ENCODE measurements at places on chromosomes 12 and 14.
A peak's percentile ranks its signal among the peaks of the same experiment; 100 is the strongest.

- DNase-seq = no peak
These were observed 44.8 kb downstream of the EP400 start for GRCh38 chr12:131994589-131994988.

DNA sequence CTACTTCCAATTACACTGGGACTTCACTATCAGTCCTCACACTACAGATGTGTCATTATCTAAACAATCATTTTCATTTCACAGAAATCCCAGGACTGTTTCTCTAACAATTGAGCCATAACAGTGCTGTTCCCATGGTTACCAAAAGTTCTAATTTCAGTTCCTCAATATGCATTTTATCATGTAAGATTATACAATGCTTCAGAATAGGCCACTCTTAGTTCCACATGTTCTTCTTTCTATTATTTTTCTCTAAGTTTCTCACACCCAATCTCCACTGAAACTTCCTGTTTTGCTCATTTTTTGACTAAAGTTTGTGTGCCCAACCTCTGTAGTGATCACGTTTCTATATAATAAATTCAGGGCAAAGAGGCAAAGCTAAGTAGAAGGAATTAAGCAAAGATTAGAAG lies 185.8 kb downstream of the DUSP6 start:
- DNase-seq = no peak

GRCh38 chr14:29716150-29716549 lies 211.5 kb downstream of the PRKD1 start:
- DNase-seq = peak; percentile 26

GRCh38 chr12:78964521-78964920 lies 99.9 kb downstream of the SYT1 start:
- DNase-seq = no peak

DNA sequence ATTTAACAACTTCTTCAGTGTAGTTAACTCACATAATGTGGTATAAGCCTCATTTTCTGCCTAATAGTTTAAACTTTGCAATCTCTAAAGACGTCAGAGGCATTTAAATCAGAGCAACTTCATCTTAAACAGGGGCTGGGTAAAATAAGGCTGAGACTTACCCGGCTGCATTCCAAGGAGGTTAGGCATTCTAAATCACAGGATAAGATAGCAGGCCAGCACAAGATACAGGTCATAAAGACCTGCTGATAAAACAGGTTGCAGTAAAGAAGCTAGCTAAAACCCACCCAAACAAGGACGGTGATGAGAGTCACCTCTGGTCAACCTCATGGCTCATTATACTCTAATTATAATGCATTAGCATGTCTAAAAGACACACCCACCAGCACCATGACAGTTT lies 115.6 kb upstream of the PKP2 start:
- peak; percentile 63 for DNase-seq

DNA sequence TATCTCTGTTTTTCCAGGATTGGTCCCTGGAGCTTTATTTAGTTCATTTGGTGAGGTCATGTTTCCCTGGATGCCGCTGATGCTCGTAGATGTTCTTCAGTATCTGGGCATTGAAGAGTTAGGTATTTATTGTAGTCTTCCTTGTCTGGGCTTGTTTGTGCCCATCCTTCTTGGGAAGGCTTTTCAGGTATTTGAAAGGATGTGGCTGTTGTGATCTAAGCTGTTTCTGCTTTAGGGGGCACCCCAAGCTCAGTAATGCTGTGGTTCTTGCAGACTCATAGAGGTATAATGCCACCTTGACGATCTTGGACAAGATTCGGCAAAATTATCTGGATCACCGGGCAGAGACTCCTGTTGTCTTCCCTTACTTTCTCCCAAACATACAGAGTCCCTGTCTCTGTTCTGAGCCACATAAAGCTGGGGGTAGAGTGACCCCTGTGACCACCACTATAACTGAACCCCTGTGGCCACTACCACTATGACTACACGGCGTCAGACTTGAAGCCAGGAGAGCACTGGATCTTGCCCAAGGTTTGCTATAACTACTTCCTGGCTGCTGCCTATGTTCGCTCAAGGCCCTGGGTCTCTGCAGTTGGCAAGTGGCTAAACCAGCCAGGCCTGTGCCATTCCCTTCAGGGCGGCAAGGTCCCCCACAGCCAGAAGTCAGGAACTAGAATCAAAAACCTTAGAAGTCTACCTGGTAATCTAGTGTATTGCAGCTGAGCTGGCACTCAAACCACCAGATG lies 40.9 kb downstream of the FGD4 start:
- DNase-seq = no peak

GRCh38 chr12:113858841-113859386 lies 107.2 kb downstream of the RBM19 start:
- no peak for DNase-seq

DNA sequence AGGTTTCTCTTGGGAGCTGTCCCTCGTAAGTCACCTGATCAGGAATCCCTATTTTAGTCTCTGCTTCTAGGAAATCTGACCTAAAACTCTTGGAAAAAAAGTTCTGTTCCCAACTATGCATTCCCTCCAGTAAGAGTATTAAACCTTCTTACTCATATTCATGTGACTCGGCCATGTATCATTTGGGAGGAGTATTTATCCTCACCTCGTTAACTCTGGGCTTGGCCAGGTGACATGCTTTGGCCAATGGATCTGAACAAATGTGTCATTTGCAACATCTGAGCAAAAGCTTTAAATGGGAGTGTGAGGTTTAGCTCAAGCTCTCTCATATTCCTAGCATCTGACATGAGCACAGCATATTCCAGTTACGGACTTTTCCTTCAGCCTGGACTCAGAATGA lies 226.8 kb downstream of the NUAK1 start:
- DNase-seq = no peak

GRCh38 chr12:47549258-47549657 lies 156.6 kb downstream of the RPAP3 start:
- DNase-seq = peak; percentile 26

DNA sequence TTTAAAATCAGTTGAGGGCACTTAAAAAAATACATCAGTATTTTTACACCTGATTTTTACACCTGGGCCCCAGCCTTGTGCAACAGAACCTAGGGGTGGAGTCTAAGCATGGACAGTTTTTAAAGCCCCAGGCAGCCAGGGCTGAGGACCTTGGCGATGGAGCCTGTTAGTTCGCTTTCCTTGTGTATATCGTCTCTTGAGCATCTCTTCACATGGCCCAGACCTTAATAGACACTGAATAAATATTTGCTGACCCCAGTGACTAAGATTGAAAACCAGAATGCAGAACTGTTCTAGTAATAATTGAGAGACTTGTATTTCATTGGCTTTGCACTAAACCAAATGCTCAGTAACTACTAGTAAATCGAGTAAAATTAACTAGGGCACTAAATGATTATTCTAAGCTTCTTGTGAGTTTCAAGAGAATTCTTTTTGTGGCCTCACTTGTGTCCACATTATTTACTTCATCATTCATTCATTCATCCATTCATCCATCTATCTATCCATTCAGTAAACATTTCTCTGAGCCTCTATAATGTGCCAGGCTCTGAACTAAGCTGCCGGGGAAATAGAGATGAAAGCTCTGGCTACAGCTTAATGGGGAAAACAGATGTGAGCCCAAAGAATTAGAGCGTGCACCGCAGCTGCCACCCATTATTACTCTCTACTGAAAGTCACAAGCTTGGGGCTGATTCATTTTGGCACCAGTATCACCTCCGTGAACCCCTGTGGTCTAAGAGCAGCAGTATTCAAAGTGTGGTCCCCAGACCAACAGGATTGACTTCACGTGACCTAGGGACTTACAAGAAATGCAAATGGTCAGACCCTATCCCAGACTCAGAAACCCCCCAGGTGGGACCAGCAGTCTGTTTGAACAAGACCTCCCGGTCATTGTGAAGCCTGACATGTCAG lies 30.7 kb upstream of the BCL7A start:
- no peak for DNase-seq

- no peak for DNase-seq
These were observed 7.3 kb downstream of the POMT2 start for GRCh38 chr14:77313371-77313770.

DNA sequence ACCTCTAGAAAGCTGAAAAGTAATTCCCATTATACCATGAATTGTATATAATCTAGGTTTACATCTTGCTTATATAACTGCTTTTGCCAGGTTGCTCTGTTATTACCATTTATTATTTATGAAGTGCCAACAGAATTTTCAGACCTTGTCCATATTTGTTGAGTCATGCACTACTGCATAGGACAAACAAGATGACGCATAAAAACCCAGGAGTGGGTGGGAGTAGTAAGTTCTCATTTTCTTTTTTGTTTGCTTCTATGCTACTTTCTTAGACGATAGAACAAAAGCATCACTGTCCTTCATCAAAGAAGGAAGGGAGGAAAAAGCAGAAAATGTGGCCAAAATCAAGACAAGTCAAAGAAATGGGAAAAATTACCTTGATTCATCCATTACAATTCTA lies 119.0 kb upstream of the RASSF8 start:
- DNase-seq = no peak

DNA sequence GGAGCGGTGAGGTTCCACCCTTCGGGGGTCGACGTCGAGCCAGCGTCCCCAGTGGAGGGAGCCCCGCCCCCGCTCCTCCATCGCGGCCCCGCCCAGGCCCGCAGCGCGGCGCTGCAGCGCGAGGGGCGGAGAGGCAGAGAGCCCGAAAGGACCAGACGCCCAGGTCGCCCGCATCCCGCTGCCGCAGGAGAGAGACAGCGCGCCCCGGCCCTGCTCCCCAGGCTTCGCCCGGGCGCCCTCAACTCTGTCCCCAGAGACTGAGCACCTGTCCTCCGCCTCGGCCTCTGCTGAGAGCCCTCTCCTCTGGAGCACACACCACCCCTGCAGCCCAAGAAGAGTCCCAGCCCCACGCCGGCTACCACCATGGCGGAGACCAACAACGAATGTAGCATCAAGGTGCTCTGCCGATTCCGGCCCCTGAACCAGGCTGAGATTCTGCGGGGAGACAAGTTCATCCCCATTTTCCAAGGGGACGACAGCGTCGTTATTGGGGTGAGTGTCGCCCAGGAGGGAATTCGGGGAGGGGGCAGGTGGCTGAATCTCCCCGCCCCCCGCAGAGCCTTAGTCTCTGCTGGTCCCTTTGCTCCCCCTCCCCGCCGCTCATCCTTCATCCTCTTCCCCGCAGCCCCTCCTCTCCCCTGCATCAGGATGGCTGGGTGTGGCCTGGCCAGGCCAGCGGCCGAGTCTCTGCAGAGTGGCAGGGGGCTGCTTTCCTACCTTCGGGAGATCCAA lies at the start of gene KIF5A:
KIF5A (plus strand) TSS at position 136 of the 732 bp plus-strand sequence; CDS start at position 364, 228 bp downstream.
- DNase-seq = no peak

GRCh38 chr12:99498756-99499155 lies 148.8 kb upstream of the GARIN6 start:
- peak; percentile 94 for DNase-seq

DNA sequence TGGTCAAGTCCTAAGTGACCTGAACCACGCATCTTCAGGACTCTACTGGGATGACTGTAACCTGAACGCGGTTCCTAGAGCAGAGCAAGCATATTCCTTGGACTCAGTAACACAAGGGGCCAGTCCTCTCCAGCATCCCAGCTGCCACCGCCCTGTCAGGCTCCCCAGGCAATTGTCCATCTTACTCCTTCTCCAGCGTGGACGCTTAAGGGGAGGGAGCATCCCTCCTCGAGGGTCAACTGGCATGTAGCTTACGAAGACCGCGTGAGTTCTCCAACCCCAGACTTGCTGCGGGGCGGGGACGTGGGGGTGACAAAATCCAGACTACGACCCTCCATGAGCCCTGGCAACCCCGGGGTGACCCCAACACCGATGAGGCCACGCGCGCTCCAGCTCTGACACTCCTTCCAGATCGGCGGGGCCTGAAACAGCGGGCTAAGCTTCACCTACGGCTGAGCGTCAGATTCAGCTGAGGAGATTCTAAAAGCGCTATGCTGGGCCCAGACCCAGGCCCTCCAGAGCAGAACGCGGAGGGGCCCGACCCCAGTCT lies 846 bp upstream of the MTHFD1 start:
- peak; percentile 24 for DNase-seq

- no peak for DNase-seq
These were observed 4.4 kb downstream of the PSMA6 start for GRCh38 chr14:35296545-35296944.

DNA sequence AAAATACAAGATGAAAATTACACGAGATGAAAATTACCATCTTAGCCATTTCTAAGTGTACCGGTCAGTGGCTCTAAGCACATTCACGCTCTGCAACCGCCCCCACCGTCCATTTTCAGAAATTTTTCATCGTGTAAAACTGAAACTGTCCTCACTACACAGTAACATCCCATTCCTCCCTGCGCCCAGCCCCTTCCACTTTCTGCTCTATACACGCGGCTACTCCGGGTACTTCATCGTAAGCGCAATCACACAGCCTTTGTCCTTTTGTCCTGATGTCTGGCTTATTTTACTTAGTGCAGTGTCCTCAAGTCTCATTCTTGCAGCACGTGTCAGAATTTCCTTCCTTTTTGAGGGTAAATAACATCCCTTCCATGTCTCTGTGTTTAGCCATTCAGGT lies 3.6 kb upstream of the GPR132 start:
- no peak for DNase-seq

DNA sequence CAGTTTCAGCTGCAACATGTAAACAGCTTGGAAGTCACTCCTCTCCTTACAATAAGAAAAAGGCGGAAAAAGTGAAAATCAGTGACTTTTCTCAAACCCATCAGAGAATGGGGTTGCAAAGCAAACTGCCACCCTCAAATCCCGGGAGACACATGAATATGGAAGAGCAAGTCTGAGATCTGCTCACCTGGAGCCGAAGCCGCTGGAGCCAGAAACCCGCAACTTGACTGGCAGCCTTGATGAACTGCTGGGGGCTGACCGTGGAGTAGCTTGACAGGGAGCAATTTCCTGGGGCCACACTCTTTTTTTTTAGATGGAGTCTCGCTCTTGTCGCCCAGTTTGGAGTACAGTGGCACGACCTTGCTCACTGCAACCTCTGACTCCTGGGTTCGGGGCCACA lies 208.2 kb downstream of the KIF26A start:
- no peak for DNase-seq

- DNase-seq = no peak
These were observed 9.9 kb downstream of the LRRC10 start for GRCh38 chr12:69600804-69601203.

- DNase-seq = no peak
These were observed 4.0 kb downstream of the NCOR2 start for GRCh38 chr12:124563401-124563800.

- DNase-seq = no peak
These were observed 7.9 kb upstream of the GNG2 start for GRCh38 chr14:51852541-51852940.

GRCh38 chr14:103003850-103004249 lies 53.5 kb downstream of the CDC42BPB start:
- DNase-seq = no peak

Data from NCI-H226 (cell line).